ENCODE measurements at places on chromosomes 7 and 10.

DNA sequence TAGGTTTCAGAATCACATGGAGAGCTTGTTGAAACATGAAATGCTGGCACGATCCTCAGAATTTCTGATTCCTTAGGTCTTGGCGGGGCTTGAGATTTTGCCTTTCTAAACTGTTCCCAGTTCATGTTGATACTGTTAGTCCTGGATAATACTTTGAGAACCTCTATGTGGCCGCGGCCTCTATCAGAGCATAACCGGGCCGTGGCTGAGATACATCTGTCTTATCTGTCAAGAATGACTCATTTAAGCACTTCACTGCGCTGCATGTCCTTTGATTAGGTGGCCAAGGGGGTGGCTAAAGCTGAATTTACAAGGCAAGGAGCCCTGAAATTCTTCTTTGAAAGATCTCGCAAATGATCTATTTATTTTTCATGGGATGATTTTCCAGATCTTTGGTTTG is 66.9 kb downstream of the GALNT17 start:
- no peak for DNase-seq

DNA sequence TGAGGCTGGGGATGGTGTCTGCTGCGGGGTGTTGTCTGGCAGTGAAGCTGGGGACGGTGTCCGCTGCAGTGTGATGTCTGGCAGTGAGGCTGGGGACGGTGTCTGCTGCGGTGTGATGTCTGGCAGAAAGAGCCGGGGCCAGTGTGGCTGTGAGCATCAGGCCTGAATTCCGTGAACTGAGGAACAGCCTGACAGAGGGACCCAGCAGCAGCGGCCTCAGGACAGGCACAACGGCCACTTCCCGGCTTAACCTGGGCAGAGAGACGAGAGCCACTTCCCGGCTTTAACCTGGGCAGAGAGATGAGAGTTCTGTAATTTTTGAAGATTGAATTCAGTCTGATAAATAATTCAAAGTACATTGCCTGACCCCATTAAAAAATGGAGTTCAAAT is 321.2 kb downstream of the PTPRN2 start:
- no peak for DNase-seq

GRCh38 chr7:116918704-116919103 is 34.6 kb upstream of the ST7 start:
- DNase-seq = no peak

DNA sequence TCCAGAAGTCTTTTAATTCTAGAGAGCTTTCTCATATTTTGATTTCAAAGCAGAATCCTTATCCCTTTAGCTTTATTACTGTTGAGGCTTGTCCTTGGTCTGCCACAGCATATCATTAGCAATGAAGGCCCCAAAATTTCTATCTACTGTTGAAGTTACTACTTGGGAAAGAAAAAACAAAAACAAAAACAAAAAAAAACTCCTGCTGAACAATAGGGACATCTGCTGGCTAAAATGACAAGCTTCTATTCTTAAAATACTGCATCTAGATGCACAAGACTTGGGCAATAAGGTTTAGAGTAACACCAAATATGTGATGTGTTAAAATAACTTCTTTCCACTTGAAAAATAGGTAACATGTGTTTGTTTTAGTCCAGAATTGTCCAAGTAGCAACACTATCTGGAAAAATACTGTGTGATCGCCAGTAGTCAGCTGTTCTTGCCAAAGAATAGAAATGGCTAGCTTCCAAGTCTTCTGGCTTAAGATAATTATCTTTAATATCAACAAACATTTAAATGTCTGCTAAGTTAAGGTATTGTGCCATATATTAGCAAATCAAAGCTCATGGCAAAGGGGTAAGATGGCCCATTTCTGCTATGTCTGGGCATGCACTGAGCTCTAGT is 3.8 kb upstream of the DMTF1 start:
- no peak for DNase-seq

- no peak for DNase-seq
These were observed 353.4 kb downstream of the TNS3 start for GRCh38 chr7:47228386-47229014.

DNA sequence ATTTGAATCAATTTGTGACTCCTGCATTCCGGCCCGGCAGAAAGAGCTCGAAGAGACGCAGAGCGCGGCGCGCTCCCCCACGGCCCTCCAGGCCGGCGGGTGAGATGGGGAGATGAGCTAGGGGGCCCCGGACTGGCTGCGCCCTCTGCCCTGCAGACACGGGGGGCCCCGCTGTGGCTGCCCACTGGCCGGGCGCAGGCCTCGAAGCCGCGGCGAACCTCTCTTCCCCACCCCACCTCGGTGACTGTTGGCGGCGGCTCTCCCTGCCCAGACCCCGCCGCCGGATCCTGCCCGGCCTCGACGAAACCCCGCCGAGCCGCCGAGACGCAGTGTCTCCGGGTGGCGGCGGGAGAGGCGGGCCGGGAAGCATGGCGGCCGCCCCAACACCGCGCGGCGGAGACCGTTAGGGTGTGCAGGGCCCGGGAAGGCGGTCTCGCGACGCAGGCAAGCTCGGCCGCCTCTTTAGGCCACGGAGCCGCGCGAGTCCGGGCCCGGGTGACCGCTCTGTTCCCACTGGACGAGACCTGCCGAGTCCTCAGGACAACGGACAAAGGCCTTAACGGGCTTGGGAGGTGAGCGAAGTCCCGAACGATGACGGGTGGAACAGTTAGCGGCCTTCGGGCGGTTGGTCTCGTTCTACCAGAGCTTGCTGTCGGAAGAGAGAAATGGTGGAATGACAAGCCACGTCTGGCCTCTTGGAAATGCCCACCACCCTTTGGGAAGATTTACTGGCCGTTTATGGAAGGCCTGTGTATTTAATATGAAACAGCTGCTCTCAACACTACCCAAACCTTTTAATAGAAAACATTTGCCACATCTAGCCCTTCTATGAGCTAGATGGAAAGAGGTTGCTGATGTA is 24.3 kb downstream of the NUP42 start:
- peak; percentile 12 for DNase-seq

DNA sequence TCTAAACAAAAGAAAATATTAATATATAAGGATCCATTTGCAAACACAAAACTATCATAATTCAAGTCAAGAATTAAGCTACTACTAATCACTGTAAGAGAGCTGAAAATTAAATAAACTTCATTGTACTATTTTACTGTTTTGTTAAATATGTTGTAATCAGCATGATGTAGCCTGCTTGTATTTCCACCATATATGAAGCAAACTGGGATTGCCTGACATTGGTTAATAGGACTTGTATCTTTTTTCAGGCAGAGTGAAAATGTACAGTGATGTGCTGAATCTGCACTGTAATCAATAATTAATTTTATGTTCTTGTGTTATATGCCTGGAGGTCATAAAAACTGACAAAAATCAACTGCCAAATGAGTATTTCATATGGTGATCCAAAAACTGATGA is 25.4 kb downstream of the TRDMT1 start:
- no peak for DNase-seq

- DNase-seq = no peak
These were observed at the start of gene TMEM178B for GRCh38 chr7:141073641-141074161. TMEM178B (plus strand) TSS chr7:141074064.

DNA sequence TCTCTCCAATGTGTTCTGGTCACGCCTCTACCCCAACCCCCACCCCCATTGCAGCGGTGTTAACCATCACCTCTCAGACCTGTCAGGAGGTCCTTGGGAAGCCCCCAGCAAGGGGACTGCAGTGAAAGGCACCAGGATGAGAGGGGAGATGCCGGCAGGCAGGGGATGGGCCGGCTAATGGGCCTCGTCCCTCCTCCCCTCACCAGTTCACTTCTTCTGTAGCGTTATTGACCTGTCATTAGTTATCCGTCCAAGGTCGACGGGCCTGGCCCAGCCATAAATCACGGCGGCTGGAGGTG is 18.8 kb downstream of the POLL start:
- no peak for DNase-seq

GRCh38 chr10:128727114-128727513 is 600.9 kb upstream of the MKI67 start:
- DNase-seq = no peak

GRCh38 chr7:27808626-27809025 is 68.7 kb downstream of the TAX1BP1 start:
- no peak for DNase-seq

DNA sequence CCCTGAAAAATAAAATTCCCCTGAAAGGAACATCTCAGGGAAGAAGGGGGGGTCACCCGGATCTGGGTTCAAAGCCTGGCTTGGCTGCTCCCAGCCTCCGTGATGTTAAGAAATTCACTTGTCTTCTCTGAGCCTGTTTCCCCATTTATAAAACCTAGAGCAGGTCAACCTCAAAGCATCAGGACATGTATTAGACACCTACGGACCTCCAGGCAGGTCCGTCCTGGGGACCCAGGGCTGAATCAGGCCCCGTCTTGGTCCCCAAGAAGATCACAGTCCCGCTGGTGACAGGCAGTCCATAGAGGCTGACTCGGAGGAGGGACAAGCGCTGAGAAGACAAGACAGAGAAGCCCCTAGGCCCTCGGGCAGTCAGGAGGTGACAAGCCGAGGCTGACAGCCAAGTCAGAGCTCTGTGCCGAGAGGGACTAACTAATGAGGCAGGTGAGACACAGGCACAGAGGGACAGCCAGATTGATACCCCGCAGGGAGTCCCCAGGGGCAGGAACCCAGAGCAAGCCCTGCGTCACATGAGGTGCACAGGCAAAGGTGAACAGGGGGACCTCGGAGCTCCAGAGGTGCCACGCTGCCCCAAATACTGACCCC is 2.9 kb downstream of the MYL10 start:
- no peak for DNase-seq
